ENCODE measurements at places on chromosomes 5 and 9.
A peak's percentile ranks its signal among the peaks of the same experiment; 100 is the strongest.

- DNase-seq: no peak
These were observed 22.8 kb upstream of the NDST1 start for GRCh38 chr5:150484964-150485692.

- no peak for DNase-seq
These were observed 66.0 kb upstream of the APC start for GRCh38 chr5:112671687-112672086.

- no peak for DNase-seq
These were observed 24.1 kb upstream of the TRAF1 start for GRCh38 chr9:120950421-120951388.

- no peak for DNase-seq
These were observed 112.7 kb upstream of the CLINT1 start for GRCh38 chr5:157971571-157972216.

- DNase-seq: no peak
These were observed 6.5 kb upstream of the CARD19 start for GRCh38 chr9:93089481-93089991.

- no peak for DNase-seq
These were observed 806 bp upstream of the CDC42SE2 start for GRCh38 chr5:131262953-131263541.

DNA sequence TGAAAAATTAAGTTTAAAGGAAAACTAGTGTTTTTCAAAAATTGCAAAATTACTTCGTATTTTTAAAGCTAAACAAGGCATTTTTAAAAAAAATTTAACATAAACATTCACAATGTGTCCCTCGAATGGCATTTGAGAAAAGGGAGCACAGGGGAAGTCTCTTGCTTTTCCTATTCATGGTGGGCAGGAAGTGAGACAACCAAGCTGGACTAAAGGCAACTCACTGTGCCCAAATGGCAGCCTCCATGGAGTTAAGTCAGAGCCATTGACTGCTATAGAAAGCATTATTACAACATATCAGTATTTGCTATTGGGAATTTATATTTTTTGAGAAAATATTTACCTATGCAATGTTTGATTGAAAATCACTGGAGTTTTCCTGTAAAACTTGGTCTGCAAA is 8.3 kb downstream of the HNRNPH1 start:
- no peak for DNase-seq

GRCh38 chr5:548256-548655 is 24.0 kb upstream of the SLC9A3 start:
- no peak for DNase-seq

- DNase-seq: no peak
These were observed 218.4 kb downstream of the EBF1 start for GRCh38 chr5:158881091-158881880.

- no peak for DNase-seq
These were observed 120.4 kb downstream of the EBF1 start for GRCh38 chr5:158979290-158979689.

- no peak for DNase-seq
These were observed 616.4 kb upstream of the NUDT12 start for GRCh38 chr5:104178829-104179456.

GRCh38 chr5:158502686-158503085 is 597.0 kb downstream of the EBF1 start:
- no peak for DNase-seq

DNA sequence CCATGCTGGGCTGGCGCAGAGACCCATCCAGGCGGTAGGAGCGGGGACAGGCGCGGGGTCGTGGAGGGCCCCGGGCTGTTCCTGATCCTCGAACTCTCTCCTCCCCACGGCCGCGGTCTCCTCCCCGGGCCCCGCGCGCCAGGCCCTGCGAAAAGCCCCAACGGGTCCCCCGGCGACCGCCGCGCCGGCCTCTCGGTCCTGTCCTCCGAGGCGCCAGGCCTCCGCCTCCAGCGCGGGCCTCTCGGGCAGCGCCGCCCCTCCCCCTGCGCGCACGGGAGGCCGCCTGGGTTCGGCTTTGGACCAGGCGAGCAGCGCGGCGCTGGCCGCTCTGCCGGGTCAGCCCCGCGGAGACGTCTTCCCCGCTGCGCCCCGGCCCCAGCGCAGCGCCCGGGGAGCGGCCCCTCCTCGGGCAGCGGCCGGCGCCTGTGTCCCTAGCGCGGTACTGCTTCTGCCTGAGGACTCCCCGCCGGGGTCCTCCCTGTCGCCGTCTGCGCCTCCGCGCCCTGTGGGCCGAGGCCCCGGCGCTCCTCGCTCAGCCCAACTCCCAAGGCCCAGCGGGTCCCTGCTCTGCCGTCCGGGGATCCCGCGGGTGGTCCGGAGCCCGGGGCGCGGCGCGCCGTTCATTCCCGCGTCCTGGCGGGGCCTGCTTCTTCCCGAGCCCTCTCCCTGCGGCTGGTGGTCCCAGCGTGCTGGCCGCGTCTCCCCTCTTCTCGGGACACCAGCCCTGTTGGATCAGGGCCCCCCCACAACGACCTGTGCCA is 13.4 kb downstream of the COL23A1 start:
- no peak for DNase-seq

GRCh38 chr5:176447591-176447977 is 601 bp upstream of the FAF2 start:
- DNase-seq: no peak

GRCh38 chr5:96228408-96228807 is 204.6 kb downstream of the PCSK1 start:
- DNase-seq: no peak

DNA sequence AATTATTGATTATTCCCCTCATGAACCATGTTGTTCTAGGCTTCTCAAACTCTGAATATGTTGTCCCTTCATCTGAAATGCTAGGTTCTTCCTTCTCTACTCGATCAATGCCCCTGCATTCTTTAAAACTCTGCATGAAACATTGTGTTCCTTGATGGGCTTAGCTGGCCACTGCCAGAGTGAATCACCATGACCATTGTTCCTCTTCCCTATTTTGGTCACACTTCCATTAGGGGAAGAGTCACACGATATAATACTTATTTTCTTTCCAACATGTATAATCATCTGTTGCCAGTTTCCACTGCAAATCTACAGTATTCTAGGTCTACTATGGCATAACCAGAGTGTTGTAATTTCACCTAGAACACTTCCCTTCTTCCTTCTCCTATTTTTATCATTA is 247.9 kb downstream of the TRPM3 start:
- DNase-seq: no peak

DNA sequence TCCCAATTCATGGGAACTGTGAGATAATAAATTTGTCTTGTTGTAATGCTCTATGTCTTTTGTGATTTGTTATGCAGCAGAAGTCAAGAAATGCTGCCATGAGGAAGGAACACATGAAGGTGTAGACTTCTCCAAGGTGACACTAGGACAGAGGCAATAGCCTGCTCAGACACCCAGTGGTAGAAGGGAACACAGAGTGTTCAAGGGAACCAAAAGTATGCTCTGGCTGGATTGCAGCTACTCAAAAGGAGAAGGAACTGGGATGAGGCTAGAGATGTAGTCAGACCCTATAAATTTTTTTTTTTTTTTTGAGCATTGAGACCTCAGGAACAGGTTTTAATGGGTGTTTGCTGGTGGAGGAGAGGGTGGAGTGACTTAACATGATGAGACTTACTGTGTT is 232.5 kb downstream of the PARP8 start:
- DNase-seq: no peak

DNA sequence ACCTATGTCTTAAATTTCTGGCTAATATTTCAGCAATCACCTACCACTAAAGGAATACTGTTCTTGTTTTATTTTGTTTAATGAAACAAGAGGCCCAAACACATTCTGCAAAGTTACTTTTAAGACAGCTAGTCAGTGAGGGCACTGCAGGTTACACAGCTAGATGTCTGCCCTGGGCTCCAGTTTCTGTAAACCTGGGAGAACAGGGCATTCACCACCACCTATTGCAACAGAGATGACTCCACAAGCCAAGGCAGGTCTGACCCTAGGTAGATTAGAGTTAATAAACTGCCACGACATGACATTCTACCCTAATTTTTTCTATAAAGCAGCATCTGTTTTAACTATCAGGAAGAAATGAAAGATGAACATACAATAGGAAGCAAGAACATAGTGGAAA is 90.8 kb downstream of the SLF1 start:
- no peak for DNase-seq

GRCh38 chr5:88676637-88677375 is 206.2 kb downstream of the MEF2C start:
- no peak for DNase-seq

DNA sequence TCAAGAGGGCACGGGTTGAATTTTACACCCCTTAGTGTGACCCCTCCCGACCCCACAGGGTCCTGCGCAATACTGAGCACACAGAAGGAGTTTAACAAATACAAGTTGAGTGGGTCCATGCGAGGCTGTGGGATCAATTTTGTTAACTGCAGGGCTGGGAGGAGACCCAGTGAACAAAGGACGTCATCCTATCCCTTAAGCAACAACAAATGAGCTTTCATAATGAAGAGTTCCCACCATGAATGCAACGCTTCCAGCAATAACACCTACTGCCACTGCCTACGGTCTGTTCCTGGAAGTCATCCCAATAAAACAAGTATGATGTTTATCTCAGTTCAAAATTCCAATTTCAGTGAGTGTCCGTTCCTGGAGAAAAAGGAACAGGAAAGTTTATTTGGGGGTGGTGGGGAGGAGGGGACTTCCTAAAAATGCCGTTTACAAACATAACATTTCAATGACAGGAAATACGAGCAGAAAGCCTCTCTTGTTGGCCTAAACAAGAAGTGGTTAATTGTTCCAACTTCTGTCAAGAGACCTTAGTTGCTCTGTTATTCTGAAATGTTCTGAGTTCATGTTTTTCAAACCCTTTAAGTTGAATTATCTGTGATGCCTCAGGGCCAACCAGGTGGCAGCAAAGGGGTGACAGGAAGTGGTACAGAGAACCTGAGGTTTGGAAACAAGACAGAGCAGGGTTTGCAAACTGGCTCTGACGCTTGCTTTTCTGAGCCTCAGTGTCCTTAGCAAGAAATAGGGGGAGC is 65.8 kb upstream of the PLPP6 start:
- DNase-seq: peak; percentile 2

DNA sequence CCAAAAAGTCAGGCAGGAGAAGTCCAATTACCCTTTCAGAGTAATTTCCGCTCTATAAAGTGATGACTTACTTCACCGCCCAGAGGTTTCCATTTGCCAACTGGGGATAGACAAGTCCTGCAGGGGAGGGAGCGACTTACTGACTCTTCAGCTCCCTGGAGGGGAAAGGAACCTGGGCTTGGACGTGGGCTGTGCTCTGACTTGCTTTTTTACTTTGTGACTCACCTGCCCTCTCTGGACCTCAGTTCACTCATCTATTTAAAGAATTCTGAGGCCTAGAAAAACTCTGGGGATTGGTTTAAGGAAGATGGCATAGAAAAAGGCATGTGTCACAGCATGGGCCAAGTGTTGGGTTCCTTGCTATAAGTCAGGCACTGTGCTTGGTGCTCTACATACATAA is 180.4 kb upstream of the TRIM32 start:
- DNase-seq: no peak

DNA sequence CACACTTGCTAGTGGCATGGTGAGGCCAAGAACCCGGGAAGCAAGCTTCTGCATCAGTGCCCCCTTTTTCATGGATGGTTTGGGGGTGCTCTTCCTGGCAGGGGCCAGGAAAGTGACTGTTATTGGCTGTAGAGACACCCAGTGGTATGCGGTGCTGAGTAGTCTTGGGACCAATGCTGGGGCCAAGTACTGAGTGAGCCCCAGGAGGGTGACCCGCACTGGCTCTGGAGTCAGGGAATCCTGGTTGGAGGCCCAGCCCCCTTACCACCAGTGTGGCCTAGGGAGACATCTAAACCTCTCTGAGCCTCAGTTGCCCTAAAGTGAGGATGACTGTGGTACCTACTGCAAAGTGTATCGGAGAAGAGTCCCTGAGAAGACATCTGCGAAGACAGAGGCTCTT is 41.2 kb upstream of the SYNPO start:
- DNase-seq: no peak

DNA sequence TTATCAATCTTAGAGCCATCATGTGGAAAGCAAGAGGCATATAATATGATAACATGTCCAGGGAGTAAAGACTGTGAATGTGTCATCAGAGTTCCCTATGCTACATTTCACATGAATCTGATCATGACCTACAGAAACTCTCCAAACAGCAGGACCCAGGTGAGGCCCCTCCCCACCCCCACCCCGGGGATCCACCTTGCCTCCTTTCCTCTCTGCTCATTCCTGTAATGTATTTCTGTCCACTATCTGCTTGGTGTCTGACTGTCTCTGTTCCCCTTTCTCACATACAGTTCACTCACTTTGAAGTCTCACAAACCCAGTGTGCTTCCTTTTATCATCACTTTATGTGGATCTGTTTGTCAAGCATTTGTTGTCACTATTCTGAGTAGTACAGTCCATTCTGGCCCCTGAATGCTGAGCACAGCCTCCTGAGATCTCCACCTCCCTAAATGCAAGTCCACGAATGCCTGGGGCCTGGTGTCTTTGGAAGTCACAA is 76.4 kb upstream of the SMARCA2 start:
- DNase-seq: no peak

- DNase-seq: no peak
These were observed 225.7 kb downstream of the DCP2 start for GRCh38 chr5:113202287-113202686.

- DNase-seq: no peak
These were observed 12.8 kb upstream of the CAMK4 start for GRCh38 chr5:111211341-111211740.

DNA sequence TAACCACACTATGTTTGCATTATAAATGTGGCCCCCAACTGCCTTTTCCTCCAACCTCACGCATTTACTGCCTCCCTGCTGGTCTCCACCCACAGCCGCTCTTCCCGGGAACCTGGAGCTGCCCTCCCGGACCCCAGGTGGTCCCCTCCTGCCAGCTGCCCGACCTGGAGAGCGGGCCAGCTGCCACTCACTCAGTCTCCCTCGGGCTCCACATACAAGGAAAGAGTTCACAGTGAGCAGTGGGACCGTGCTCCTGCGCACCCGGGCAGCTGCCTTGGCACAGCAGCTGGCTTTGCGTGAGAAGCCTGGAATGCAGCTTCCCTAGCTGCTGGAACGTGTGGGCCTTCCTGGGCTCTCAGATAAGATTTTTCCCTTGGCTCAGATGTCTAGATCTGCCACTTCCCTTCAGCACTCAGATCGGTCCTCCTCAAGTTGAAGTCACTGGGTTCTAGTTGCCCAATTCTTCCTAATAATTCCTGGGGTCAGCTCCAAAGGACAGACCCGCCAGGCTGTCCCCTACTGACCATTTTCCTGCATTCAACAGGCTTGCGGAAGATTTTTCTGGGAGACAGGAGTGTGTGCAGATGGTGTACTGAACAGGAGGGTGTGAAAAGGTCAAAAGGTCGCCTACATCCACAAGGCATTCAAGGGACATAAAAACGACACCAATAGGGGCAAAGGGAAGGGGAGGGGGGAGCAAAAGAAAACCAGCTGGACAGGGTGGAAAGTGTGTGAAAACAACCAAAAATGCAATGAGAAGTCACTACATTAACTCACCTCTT is 69.1 kb downstream of the MYO10 start:
- DNase-seq: no peak

DNA sequence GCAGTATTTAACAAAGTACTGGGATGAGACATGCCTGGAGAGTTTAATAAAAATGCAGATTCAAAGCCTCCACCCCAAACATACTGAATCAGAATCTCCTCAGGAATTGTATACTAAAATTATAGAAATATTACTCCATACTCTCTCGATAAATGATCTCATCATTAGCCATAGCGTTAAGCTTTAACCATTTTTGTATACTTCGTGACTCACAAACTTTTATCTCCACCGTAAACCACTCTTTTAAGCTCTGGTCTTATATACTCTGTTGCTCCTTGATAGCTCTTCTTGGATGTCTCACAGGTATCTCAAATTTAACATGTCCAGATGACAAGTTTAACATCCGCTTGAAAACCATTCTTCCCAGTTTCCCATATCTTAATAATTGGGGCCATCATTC is 327.8 kb downstream of the ADGRV1 start:
- no peak for DNase-seq

GRCh38 chr5:154329062-154329461 is 116.7 kb upstream of the SAP30L start:
- DNase-seq: no peak
